ENCODE measurements at places on chromosomes 13 and 19.

DNA sequence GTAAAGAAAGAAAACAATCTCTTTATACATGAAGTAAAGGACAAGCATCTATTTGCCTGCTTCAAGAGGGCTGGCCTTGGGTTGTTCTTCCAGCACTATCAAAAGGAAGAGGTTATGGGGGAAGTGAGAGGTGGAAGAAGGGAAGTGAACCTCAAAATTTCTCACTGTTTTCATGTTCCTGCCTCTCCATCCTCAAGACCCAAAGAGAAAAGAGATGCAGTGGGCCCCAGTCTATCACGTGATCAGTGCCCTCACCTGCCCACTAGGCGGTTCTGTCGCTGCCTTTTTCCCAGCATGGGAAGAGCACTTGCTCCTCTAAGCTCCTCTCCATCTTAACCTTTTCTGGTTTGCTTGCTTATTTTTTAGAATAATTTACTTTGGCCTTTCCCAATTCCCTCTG is 6.2 kb upstream of the USP12 start:
- DNase-seq: no peak

DNA sequence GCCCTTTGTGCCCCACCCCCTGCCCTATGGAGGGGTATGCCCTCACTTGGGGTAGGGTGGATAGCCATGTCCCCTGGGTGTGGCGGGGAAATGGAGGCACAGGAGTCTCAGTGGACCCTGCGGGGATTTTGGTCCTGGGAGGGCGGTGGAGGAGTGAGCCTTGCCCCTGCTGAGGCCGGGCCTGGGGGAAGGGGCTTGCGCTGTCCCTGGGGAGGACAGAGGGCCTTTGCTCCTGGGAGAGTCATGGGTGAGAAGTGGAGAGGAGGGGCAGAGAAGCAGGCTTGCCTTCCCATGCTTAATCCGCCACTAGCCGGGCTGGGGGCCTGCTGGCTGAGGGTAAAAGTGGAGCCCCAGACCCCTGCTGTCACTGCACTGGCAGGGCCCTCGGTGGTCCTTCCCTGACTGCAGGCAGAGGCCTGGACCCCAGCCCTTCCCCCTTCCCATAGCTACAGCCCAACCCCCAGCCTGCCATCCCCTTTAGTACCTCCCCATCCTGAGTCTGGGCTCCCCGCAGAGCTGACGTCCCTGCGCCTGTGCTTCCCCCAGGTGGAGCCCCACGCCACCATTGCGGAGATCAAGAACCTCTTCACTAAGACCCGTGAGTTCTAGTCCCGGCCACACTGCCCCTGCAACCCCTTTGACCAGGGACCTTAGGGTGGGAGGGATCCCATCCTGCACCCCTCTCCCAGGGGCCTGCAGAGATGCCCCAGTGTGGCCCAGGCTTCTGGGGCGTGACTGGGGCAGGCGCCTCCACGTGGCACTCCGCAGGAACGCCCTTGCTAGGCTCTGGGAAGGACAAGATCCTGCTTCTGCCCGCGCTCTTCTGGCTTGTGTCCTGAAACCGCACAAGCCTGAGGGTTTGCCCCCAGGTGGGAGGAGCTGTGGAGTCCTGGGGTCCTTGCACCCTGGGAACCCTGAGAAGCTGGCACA is 8.9 kb downstream of the NDUFB7 start:
- DNase-seq: no peak

DNA sequence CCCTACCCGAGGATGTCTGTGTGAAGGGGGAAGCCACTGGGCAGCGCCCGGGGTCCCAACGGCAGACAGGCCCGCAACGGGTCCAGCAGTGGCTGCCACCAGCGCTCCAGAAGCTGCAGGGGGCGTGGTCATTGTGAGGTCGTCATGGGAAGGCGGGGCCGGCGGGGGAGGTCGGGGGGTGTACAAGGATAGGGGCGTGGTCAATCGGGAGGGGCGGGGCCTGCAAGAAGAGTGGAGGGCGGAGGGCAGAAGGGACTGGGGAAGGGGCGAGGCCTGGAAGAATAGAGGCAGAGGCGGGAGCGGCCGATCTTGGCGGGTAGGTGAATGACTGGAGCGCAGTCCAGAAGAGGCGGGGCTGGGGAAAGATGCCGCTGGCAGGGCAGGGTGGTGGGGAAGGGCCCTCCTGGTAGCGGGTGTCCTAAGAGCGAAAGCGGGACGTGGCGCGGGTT is 4.4 kb downstream of the FUZ start:
- no peak for DNase-seq

DNA sequence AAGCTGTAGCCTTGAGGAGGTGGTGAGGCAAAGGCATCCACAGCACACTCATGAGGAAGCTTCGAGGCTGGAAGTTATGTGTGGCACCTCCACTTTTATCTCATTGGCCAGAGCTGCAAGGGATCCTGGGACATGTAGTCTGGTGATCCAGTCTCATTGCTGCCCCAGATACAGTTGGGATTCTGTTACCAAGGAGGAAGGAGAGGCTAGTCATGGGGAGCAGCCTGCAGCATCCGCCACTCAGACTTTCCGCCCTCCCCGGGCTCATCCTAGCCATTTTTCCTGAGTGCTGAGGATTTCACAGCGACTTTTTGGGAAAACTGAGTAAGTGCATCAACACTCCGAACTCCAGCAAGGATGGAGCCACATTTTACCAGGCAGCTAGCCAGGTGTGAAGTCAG is 74.4 kb downstream of the DPF1 start:
- DNase-seq: no peak

DNA sequence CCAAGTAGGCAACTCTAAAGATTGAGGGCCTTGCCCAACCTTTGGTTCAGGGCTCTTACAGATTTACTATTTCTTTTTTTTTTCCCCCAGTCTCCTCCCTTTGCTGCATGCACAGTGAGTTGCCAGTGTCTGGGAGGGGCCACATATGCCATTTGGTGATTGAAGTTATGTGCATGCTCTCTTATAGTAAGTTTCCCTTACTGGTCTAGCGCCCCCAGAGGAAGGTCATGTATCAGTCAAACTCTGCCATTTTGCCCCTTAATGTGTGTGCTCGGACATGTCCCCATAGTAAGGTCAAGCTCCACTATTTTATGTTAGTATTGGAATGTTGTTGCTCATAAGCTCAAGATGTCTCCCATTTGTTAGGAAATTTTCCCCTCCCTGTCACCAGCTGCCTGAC is 1138.0 kb upstream of the SLC10A2 start:
- no peak for DNase-seq

DNA sequence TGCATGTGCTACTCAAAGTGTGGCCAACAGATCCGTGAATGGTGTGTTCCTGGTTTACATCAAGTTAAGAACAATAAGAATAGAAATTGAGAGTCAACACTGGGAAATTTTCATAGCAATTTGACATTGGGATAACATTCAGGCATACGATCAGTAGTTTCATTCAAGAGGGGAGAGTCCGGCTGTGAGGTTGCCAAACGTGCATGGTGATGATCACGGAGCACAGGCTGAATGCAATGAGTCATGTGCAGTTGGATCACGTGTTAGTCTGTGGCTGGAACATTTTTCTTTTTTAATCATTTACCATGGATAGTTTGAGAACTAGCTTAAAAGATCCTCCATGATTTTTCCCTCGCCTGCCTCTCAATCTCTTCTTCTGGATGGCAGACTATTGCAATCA is 2.5 kb upstream of the DCT start:
- no peak for DNase-seq

GRCh38 chr19:51124729-51125128 is at the start of gene SIGLEC9:
TSS of gene SIGLEC9 (plus strand) at chr19:51124906. CDS start at chr19:51124975, 69 bp downstream.
- DNase-seq: no peak

DNA sequence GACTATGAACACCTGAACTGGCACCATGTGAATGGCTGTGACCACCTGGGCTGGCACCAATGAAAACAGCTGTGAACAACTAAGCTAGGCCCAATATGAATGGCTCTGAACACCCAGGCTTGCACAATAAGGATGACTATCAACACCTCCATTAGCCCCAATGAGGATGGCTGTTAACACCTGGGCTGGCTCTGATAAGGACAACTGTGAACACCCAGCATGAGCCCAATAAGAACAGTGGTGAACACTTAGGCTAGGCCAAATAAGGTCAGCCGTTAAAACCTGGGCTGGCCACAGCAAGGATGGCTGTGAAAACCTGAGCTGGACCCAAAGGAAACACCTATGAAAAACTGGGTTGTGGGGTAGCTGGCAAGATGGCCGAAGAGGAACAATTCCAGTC is 1163.1 kb downstream of the UQCRFS1 start:
- DNase-seq: no peak

GRCh38 chr13:113267642-113268405 is 29.2 kb upstream of the LAMP1 start:
- DNase-seq: no peak

DNA sequence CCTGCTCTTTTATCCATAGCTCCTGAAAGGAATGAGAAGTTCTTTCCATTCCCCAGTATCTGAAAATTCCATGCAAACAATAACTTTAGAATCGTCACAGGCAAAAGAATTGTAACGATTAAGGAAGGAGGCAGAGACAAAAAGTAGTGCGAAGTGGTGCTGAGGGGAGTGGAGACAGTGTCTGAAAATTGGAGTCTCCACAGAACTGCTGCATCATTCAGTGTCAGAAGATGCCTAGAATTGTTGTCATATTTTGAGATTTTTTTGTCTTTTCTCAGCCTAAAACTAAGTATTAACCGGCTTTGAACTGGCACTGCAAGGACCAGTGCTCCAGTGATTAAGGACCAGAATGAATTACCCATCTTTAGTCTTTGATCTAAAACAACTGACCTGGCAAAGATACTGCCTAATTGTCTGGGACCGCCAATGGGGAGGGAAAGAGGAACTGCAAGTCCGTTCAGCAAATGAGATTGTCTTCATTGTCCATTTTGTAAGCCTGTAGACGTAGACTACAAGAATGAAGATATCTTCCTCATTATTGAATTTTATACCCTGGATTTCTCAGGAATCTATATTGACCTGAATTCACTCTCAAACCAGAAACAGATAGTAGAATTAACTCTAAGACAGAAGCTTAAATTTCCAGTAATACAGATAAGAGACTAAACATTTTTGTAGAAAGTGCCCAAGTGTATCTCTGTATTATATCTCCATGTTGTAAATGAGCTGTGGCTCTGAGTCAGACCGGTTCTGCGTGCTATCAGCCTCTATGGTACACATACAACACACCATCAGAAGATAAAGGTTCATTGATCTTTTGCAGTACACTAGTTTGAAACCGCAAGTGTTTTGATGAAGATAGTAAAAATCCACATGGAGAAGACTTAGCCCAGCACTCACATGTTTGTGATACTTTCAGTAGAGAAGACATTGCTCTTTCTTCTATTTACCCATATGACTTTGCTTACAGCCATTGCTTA is 293.2 kb downstream of the EFNB2 start:
- DNase-seq: no peak

GRCh38 chr19:30287259-30287658 is 84.9 kb upstream of the ZNF536 start:
- no peak for DNase-seq

GRCh38 chr13:32610538-32610937 is 24.3 kb downstream of the PDS5B start:
- no peak for DNase-seq

- peak; percentile 32 for DNase-seq
Measured at GRCh38 chr19:28864024-28864503, 348.9 kb downstream of the UQCRFS1 start.

- DNase-seq: no peak
Measured at GRCh38 chr13:19181021-19181620, 503 bp downstream of the TUBA3C start.

DNA sequence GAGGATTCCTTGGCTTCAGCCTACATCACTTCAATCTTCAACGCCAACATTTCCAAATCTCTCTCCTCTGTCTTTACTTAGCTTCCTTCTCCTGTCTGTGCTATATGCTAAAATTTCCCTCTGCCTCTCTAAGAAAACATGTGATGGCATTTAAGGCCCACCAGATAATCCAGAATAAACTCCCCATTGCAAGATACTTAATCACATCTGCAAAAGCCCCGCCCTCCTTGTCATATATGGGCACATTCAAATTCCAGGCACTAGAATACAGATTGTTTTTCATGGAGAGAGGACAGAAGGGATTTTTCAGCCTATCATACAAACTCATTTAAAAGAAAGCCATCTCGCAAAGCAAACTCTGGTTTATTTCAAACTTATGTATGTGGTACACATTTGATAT is 16.2 kb downstream of the ARGLU1 start:
- DNase-seq: no peak

GRCh38 chr13:41327994-41328790 is 17.1 kb downstream of the NAA16 start:
- no peak for DNase-seq

DNA sequence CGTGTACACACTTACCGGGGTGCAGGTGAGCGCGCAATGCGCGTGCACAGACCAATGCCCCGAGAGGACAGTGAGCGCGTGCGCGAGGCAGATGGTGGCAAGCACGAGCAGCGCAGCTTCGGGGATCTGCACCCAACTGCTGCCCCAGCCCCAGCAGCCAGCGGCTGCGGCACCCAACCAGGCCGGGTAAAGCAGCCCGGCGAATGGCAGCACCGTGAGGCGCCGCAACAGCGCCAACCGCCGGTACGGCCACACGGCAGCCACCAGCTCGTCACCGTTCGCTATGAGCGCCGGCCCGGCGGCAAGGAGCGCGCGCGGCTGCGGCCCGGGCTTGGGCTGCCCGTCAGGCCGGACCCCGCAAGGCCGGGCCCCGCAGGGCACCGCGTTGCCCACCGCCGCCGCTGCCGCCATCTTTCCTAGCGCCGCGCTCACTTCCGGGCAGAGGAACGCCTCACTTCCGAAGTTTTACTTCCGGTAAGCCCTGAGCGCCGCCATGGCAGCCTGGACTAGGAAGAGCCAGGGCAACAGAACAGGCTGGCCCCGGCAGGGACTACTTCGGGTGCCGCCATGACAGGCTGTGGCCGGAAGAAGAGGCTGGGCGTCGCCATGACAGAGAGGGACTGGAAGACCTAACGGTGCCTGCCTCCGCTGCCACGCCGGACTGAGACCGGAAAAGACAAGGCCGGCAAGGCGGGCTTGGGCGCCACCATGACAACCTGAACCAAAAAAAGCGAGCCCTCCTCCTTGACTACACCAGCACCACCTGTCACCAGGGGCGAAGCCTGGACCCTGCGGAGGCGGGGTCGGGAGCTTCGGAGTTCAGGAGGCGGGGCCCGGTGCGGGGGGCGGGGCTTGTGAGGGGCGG is at the start of gene ATP13A1:
Gene ATP13A1 (minus strand): TSS at position 421 of the 865 bp plus-strand sequence. CDS start 10 bp downstream, at position 411.
- peak; percentile 98 for DNase-seq

GRCh38 chr19:51150627-51151026 is 8.5 kb downstream of the SIGLEC7 start:
- no peak for DNase-seq

DNA sequence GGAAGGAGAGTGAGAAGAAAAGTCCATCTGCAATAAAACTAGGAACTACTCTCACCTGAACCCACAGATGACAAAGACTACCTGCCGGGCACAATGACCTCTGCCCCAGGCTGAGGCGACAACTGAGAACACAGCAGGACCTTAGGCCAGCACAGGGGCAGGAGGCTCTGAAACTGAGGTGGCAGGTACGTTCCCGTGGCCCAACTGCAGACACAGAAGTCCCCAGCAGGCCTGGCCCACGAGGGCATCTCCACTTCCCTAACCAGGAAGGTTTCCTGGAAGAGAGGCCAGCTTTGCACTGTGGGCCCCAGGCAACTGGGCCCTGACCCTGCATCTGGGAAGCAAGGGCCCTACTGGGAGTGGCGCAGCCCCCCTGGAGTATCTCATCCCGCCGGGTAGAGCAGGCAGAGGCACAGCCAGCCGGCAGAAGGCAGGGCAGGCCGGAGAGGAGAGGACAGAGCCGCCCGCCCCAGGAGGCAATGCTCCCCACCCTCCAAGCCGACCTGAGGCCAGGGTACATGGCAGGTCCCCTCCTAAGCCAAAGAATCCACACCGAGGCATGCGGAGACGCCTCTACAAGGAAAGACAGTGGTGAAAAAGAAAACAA is 32.7 kb downstream of the STK24 start:
- DNase-seq: no peak

GRCh38 chr13:75376792-75377402 is 105.1 kb downstream of the TBC1D4 start:
- no peak for DNase-seq

- no peak for DNase-seq
Measured at GRCh38 chr19:35408284-35409171, 37.7 kb downstream of the GPR42 start.
